Amygdala (tissue), 56 donors: ENCODE measurements at places on chromosomes 13 and 19.

DNA sequence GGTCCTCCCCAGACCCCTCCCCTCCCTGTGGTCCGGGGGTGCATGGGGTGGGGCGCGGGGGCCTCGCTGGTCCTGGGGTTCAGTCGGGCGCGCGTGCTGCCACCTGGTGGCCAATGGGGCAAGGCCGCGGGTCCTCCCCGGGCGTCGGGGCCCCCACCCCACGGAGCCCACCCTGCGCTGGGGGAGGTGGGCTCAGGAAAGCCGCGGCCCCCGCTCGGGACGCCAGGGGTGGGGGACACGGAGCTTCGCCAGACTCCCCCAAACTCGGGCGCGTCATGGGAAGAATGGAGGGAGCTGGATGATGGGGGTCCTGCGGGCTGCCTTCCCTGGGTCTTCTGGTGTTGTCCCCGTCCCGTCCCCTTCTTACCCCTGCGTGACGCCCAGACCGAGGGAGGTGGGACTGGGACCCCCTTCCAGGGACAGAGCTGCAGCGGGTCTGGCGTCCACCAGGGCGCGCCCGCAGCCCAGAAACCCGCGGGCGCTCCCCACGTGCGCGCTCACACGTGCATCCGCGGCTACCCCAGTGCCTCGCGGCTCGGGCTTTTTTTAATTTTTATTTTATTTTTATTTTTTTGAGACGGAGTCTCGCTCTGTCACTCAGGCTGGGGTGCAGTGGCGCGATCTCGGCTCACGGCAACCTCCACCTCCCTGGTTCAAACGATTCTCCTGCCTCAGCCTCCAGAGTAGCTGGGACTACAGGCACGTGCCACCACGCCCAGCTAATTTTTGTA lies 19.8 kb upstream of the TCF3 start:
- peak; percentile 17 for DNase-seq

DNA sequence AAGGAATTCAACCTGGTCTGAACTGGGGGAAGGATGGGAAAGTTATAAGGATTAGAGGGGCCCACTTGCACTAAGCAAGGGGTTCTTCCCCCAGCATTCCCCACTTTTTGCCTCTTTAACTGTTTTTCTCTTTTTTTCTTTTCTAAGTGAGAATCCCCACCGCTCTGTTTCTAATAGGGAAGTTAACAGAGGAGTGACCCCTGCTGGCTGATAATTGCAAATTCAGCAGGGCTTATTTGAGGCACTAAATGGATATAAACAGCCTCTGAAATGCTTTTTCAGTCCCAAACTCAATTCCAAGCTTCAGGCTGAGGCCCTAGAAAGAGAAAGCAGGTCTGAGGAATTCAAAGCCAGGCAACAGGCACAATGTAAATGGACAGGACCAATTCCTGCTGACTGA lies 38.2 kb upstream of the CEACAM21 start:
- DNase-seq, result no peak

DNA sequence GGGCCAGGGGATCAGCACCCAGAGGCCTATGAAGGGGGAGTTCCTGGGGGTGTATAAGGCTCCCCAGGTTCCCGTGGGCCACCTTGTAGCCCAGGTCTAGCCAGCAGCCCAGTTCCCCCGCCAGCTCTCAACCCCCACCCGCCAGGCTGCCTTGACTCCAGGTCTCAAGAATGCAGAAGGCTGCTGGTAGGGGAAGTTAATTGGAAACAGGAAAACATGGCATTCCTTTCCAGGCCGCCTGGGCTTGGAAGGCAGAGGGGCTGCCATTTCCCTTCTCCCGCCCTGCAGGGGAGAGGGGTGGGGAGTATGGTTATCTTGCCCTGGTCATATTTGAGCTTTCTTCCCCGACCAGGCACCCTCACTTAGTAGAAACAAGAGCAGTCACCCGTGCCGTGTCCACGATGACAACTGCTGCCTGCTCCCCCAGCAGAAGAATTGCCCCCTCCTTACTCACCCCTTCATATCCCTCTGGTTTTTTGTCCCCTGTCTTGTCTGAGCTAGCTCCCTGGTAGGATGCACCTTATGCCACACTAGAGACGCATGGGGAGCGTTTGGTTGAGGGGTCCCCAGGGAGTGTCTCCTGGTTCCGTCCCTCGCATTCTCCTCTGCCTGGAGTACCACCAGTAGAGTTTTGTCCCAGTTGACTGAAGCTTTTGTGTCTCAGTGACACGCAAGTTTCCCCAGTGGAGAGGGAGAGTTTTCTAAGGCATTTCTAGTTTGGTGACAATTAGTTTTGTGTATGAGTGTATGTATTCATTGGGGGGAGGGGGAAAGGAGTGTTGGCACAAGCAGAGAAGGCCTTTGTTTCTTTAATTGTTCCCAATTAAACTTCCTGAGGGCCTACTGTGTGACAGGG lies 4.5 kb downstream of the BICRA start:
- DNase-seq, result no peak

DNA sequence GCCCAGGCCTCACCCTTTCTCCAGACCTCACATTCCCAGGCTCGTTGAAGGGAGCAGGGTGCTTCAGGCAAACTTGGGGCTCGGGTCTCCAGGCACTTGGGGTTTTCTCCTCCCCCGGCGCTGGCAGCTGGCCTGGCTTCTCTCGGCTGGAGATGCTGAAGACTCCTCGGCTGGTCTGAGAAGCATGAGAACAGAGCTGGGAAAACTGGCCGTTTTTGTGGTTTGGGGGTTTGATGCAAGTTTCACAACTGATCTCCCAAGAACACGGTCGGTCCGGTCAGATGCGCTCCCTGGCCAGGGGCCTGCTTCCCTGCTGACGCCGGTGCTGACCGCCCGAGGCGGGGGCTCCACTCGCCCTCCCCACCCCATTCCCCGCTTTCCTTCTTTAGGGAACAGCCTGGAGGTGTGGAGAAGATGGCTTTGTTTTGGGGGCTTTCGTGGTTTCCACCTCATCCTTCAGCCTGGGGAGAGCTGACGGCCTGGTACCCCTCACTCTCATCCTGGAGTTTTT lies 35.3 kb downstream of the CEBPA start:
- DNase-seq, result no peak

- peak; percentile 58 for DNase-seq
These were observed 3.9 kb upstream of the C19orf84 start for GRCh38 chr19:51394050-51394836.

- no peak for DNase-seq
These were observed 26.3 kb downstream of the CYP4F2 start for GRCh38 chr19:15871570-15871969.

- no peak for DNase-seq
These were observed 74.3 kb upstream of the LRCH1 start for GRCh38 chr13:46478651-46479050.

DNA sequence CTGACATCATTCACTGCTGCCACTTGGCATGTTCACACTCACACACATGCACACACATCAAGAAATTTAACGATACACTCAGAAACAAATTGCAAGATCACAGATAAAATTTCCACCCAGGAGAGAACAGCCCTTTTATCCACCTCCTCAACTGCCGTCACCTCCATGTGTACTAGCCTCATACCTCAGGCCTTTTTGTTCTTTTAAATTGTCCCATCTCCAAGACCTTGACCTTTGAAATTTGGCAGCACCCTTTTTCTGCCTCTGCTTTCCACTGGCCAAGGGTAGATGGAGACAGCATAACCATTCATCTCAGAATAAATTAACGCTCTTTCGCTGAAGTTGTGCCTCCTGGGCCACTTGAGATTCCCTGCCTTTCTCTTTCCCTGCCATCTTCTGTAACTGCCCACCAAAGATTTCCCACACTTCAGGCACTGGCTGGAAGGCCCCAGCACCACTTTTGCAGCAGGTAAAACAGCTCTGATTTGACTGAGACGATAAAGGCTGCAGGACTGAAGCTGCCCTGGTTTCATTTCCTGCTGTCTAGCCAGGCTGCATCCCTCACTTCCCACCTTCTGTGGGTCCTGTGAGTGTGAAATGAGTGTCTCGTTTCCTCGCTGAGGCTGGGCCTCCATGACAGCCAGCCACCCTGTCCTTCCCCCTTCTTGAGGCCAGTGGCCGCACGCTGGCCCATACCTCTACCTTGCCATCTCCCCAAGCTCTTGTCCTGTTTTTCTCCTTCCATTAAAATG lies 39.3 kb downstream of the MBNL2 start:
- no peak for DNase-seq

DNA sequence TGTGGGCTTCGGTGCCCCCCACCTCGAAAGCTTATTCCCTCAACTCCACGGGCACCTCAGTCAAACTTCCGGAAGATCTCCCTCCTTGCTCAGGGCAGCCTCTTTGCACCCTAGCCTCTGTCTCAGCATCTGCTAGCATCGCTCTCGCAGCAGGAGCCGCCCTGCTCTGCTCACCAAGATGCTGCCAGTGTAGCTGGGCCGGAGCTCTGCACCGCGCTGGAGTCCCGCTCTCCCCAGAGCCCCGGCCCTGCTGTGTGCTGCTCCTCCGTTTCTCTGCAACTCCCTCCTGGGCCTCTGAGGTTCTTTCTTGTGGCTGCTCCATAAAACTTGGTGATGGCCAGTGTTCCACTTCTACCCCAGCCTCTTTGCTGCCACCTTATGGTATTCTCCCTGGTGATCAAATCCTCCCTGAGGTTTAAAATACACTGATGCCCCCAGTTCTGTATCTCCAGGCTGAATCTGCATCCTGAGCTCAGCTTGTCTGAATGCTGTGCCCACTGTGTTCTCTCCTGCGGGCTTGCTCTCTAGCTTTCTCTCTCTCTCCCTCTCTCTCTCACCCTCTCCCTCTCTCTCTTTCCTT lies 198.0 kb downstream of the UQCRFS1 start:
- DNase-seq, result no peak

- no peak for DNase-seq
These were observed 1569.4 kb downstream of the PCDH9 start for GRCh38 chr13:65660731-65661130.

DNA sequence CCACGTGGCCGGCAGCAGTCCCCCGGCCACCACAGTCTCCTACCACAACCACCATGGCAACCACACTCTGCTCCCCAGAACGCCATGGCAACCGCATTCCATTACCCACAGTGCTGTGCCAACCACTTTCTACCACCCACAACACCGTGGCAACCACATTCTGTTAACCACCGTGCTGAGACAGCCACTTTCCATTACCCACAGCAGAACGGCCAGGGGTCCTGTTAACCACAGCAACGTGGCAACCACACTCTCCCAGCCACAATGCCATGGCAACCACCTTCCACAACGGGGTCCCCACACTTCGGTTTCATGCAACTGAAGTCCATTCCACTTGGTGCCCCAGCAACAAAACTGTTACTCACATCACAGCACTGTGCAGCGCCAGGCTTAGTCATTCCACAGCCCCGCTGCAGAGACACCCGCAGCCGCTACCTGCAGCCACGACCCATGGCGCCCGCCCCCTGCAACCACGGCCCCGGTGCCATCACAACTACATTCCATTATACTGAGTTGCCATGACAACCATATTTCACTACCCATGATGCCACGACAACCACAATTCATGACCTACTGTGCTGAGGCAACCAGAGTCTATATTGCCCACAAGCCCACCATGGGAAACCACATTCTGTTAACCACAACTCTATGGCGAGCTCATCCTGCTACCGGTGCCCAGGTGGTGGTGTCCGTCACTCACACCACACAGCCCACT lies 10.0 kb downstream of the DPF1 start:
- peak; percentile 62 for DNase-seq

- no peak for DNase-seq
These were observed 12.2 kb downstream of the FPR3 start for GRCh38 chr19:51807111-51807701.

- DNase-seq, result no peak
These were observed 119.2 kb downstream of the KLF5 start for GRCh38 chr13:73177916-73178565.

DNA sequence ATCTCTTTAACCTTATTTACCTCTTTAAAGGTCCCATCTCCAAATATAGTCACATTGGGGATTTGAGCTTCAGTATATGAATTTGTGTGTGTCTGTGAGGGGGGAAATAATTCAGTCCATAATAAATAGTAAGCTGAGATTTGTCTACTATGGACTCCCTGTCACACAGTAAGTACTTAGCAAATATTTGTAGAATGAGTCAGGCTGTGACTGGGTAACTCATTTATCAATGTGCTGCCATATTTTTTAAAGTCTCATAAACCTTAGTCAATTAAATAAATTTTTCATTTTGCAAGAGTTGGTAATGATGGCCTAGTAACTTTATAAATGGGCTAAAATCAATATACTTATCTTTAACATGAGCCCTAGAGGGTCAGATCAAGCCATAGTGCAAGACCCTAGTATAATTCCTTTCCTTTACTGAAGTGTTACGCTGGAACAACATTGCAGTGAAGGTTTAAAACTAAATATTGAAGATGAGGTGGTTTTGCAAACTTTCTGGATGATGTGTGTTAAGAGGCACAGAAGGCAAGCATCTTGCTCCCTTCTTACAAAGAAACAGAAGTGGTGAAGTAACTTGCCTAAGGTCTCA lies 305.1 kb downstream of the KCNRG start:
- DNase-seq, result no peak

DNA sequence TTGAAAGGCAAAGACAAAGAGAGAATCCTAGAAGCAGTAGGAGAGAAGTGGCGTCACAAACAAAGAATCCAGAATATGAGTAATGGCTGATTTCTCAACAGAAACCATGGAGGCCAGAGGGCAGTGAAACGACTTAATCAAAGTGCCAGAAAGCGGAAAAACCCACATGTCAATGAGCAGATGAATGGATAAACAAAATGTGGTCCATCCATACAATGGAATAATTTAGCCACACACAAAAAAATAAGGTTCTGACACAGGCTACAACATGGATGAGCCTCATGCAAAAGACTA lies 52.2 kb upstream of the RANBP3 start:
- no peak for DNase-seq

GRCh38 chr13:76828316-76828741 lies 57.9 kb downstream of the KCTD12 start:
- DNase-seq, result no peak

- DNase-seq, result no peak
These were observed 318.6 kb downstream of the DCT start for GRCh38 chr13:94160875-94161274.

GRCh38 chr13:30746791-30747190 lies 11.4 kb downstream of the ALOX5AP start:
- no peak for DNase-seq

- DNase-seq, result no peak
These were observed 58.6 kb downstream of the RASL11A start for GRCh38 chr13:27329210-27329609.

DNA sequence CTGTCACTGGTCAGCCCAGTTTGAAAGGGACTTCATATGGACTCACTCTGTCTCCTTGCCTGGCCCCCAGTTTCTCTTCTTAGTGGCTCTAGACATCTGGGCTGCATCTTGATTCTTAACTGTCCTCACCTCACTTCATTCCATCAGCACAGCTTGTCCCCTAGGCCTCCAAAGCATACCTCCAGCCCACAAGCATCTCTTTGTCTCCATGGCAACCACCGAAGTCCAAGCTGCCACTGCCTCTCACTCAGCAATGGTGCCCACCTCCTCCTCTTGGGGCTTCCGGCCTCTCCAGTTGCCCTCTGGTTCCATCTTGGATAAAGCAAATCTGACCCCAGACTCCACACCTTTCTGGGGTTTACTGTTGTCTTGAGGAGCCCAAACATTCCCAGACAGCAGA lies 9.9 kb upstream of the KLHL26 start:
- DNase-seq, result no peak

GRCh38 chr19:7920519-7921301 lies 572 bp downstream of the SNAPC2 start:
- DNase-seq, result peak; percentile 97

GRCh38 chr19:39498798-39499642 lies at the start of gene DLL3:
TSS of gene DLL3 (plus strand) at chr19:39498947. CDS start at chr19:39498975, 28 bp downstream.
- no peak for DNase-seq
